ENCODE measurements at places on chromosomes 3 and 15. TPM values are rescaled to one million over a fixed set of nuclear protein-coding genes. Genes with fewer than 3 reads are reported as not detected.
A peak's percentile ranks its signal among the peaks of the same experiment; 100 is the strongest.

GRCh38 chr3:175585898-175586297 lies 726.8 kb downstream of the NAALADL2 start:
- peak; percentile 68 for DNase-seq

- DNase-seq, result no peak
Measured at GRCh38 chr3:88611826-88612326, 462.1 kb downstream of the C3orf38 start.

GRCh38 chr3:184325715-184326369 lies 11.4 kb downstream of the EIF4G1 start:
- no peak for DNase-seq

GRCh38 chr15:79475306-79475705 lies 43.2 kb downstream of the MINAR1 start:
- peak; percentile 80 for DNase-seq

The CTXN2 gene
- total RNA-seq, result not detected
